ENCODE measurements at places on chromosomes 16 and 17.

DNA sequence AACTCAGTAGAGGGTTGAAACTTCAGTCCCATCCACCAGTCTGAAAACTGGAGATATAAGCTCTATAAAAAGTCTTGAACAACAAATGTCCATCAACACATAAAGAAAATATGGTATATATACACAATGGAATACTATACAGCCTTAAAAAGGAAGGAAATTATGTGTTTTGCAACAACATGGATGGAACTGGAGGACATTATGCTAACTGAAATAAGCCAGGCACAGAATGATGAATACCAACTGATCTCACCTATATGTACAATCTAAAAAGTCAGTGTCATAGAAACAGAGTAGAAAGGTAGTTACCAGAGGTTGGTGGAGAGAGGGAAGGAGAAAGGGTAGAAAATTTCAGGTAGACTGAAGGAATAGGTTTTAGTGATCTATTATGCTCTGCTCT lies 438.1 kb downstream of the CA10 start:
- DNase-seq = no peak

DNA sequence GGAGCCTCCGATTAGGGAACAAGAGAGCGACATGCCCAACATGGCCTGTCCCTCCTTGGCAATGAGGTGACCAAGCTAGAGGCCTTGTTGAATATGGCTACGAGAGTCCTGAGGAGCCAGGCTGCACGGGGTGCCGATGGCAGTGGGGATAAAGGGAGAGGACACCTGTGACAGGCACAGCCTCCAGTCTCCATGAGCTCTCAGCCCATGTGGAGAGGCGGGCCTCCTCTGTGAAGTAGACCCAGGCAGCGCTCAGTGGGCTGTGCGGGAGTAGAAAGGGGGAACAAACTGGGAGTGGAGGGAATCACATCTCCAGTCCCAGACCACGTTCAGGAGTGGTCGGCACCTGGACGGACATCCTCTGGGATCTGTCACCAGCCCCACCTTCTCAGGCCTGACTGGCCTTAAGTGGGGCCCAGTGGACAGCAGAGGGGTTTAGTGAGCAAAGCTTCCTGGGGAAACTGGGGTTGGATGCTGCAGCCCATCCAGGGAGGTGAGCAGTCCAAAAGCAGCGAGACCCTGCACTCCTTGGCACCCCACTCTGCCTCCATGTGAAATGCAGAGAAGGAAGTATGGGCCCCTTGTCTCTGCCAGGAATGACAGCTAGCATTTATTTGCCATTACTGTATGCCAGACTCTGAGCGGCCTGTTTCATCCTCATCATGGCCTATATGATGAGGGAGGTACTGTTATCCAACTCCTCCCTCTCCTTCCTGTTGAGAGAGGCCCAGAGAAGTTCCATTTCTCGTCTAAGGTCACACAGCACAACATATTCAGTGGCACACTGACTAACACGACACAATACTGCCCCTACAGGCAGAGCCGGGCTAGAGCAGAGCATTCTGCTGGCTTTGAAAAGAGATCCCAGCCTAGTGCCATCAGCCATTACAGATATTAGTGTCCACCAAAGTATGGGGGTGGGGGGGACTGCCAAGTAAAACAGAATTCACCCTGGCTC lies 4.5 kb upstream of the TMEM92 start:
- DNase-seq = peak; percentile 28

- no peak for DNase-seq
Measured at GRCh38 chr17:43169561-43170139, 1.4 kb upstream of the NBR1 start.

- DNase-seq = no peak
Measured at GRCh38 chr17:18144855-18145254, 36.3 kb downstream of the MYO15A start.

DNA sequence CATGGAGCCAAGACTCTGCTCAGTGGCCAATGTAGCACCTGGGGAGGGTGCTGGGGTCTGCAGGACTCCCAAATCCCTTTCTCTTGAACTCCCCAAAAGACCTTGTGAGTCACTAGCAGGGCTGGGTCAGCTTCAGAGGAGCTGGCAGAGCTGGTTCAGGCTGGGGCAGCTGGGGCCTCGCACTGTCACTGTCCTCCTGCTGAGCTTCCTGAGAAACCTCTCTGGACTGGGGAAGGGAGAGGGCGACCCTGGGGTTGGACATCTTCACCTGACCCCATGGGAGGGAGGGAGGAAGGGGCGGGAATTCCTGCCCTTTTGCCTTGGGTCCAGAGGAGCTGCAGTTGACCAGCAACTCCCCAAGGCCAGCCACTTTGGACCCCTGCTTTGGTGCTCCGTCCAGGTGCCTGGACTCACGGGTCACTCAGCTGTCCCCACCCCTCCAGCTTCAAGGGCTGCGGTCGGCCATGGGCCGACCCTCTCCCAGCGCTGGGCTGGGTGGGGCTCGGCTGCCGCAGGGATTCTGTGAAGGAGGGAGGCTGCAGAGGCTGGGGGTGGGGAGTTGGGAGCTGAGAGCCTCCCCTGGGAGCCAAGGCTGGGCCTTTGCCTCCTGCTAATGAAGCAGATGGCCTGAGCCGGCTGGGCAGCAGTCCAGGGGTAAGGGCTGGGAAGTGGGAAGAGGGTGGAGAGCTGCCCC lies 9.2 kb downstream of the FMNL1 start:
- DNase-seq = no peak

DNA sequence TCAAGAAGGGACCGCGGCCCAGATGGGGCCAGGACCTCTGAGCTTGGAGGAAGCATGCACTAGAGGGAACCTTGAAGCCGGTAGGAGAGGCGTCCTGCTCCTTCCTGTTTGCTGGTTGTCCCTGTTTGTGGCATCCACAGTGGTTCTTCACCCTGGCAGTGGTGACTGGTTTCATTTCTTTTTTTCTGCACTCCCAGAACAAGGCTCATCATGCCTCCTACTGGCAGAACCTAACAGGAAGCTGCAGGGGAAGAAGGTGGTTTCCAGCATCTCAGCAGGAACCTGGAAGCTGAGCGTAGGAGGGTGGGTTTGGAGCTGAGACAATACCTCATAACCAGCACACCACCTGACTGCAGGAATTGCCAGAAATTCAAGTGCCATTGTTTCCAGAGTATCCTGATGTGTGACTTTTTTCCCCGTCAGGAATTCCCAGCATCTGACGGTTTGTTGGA lies 5.8 kb downstream of the TMEM231 start:
- peak; percentile 47 for DNase-seq

DNA sequence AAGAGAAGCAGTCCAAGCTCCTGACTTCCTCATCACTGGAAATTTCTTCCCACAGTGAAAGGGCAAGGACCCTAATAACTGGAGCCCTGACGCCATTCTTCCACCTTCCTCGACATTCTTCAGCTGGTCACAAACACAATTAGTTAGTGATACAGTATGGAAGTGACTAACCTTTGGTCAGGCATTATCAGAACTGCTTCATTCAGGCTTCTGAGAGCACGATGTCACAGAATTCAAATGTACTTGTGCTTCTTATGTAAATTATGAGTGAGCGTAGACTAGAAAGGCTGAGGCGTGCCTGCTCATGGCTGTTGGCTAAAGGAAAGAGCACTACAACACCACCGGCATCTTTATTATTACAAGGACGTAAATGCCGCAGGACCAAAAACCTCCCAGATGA lies 302.9 kb upstream of the AXIN2 start:
- no peak for DNase-seq

DNA sequence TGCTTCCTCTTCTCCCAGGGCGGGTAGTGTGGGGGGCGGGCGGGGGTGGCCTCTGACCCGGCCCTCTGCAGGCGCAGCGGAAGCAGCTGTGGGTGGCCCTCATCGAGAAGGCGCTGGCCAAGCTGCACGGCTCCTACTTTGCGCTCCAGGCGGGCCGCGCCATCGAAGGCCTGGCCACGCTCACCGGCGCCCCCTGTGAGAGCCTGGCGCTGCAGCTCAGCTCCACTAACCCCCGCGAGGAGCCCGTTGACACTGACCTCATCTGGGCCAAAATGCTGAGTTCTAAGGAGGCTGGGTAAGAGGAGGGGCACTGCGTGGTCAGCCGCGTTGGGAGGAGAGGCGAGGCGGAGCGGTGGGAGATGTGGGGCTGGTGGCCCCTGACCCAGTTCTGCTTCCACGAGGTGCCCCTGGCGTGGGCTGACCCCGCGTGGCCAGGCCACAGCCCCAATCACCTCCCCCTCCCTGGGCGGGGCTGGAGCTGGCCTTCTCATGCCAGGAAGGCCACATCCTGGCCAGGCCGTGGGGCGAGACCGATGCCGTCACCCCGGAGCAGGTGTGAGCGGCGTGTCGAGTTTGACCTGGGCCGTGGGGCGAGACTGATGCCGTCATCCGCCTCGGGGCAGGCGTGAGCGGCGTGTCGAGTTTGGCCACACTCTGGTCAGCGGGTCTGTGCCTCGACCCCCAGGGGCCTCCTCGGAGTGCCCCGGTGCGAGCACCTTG lies 10.5 kb upstream of the PRR35 start:
- DNase-seq = no peak

GRCh38 chr17:36640836-36641235 lies 39.5 kb downstream of the MRM1 start:
- DNase-seq = no peak

DNA sequence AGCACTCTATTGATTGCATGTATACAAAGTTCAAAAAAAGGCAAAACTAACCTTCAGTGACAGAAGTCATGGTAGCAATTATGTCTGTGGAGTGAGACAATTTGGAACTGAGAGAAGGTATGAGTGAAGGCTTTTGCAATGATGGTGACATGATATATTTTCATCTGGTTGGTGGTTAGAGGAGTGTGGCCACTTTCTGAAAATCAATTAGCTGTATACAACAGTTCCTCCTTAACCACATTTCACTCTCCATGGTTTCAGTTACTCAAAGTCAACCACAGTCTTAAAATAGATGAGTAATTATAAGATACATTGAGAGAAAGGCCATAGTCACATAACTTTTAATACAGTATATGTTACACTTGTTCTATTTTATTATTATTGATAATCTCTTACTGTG lies 26.2 kb downstream of the ADAMTS18 start:
- DNase-seq = no peak

- no peak for DNase-seq
Measured at GRCh38 chr17:75950855-75951554, 10.2 kb upstream of the FBF1 start.

GRCh38 chr16:23941025-23941424 lies 105.2 kb downstream of the PRKCB start:
- no peak for DNase-seq

GRCh38 chr16:88507231-88507743 lies 54.2 kb downstream of the ZFPM1 start:
- no peak for DNase-seq

GRCh38 chr16:11080327-11080967 lies 136.1 kb downstream of the CLEC16A start:
- DNase-seq = no peak

DNA sequence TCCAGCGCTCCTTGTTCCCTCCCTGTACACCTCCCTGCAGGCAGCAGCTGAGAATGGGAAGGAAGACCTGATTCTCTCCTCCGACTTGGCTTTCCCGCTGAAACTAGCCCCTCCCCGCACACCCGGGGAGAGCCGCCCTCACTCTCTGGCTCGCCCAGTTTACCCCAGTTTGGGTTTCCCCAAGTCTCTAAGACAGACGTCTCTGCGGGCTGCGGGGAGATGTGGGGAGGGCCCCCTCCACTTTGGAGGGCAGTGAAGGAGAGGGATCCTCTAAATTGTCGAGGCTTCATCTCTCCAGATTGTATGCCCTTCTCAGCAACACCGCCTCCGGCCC lies 797 bp downstream of the GRB7 start:
- DNase-seq = peak; percentile 49

DNA sequence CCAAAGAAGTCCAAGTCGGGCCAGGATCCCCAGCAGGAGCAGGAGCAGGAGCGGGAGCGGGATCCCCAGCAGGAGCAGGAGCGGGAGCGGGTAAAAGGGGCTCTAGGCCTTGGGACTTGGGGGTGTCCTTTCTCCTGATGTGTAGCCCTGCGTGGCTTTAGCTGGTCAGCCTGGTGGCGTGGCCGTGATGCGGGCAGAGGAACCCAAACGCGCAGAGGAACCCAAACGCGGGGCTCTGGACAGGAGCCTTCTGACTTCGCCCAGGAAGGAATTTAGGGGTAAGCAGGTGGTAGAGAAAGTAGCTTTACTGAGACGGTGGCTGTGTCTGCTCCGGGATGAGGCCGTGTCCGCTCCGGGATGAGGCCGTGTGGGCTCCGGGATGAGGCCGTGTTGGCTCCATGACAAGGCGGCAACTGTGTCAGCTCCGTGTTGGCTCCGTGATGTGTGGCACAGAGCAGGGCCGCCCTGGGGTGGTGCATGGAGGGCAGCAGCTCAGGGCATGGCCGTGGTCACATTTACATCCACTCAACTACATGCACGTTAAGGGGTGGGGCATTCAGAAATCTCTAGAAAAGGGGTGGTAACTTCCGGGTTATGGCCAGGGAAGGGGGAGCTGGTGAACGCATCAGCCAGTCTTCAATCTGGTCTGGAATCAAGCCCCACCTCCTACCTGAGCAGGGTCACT lies 19.5 kb downstream of the ASPSCR1 start:
- DNase-seq = no peak

- DNase-seq = no peak
Measured at GRCh38 chr17:55709984-55710383, 12.7 kb downstream of the TMEM100 start.

- no peak for DNase-seq
Measured at GRCh38 chr16:24626256-24626655, 86.9 kb downstream of the RBBP6 start.

DNA sequence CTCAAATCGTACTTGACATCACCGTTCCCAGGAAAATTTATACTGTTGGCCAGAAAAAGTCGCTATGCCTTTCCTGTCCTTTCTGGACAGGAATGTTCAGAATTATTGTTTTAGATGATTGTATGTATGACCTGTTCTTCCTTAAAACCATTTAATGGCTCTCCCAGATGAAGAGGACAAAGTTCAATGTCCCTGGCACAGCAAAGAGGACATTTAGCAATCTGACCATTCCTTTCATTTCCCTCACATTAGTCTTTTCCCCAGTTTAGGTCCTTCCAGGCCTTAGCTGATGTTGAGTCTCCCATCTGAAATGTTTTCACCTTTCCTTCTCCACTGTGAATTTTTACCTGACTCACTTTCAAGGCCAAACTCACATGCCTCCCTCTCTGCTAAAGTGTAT lies 938.9 kb downstream of the CDH11 start:
- DNase-seq = no peak

DNA sequence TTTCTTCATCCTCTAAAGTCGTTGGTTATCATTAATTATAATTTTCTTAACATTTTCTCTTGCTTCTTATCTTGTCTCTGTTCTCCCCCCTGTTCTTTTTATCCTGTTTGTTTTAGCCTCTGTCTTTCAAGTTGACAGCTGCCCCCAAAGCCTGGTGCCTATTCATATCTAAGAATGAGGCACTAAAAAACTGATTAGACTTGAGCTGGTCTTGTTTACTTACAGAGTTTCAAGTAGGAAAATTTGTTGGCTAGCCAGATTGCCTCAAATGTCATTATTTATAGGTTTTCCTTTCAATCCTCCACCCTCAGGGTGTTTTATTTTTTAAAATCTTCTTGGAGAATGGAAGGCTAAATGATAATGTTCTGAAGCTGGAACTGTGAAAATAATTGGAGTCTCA lies 236.0 kb downstream of the UTP18 start:
- no peak for DNase-seq

- no peak for DNase-seq
Measured at GRCh38 chr16:78246559-78246958, 147.1 kb downstream of the WWOX start.

Data from naive B cell (primary cell).